COLO829 (cell line): ENCODE measurements at places on chromosomes 16 and 17.

- peak; percentile 77 for DNase-seq
Observed at GRCh38 chr17:16027708-16028584, 28.3 kb downstream of the TTC19 start.

DNA sequence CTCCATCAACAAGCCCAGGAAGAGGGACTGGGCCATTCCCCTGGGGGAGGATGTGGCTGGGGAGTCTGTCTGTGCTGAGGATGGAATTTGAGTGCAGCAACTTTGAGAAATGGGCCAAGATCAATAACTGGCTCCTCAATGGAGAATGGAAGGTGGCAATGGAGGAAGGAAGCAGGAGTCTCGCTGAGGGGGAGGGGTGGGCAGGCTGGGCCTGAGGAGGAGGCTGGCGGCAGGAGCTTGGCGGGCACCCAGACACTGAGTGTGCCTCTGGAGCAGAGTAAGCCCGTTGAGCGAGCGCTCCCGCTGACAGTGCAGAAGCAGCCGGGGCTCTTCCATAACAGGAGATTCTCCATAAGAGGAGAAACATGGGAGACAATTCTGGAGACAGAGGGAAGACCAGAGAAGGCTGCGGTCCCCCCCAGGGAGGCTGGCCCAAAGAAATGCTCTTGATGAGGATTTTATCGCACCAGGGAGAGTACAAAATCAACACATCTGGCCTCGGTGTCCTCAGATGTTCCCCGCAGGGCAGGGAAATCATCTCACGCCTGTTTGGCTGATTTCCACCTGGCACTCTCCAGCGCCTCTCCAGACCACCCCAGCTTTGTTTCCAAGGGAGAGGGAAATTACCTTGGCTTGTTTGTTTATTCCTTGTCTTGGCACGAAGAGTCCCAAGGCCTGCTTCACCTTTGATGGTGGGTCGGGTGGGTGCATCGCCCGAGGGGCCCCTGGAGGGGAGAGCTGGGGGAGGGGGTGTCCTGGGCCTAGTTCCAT is 2.8 kb upstream of the MMP15 start:
- DNase-seq = no peak

DNA sequence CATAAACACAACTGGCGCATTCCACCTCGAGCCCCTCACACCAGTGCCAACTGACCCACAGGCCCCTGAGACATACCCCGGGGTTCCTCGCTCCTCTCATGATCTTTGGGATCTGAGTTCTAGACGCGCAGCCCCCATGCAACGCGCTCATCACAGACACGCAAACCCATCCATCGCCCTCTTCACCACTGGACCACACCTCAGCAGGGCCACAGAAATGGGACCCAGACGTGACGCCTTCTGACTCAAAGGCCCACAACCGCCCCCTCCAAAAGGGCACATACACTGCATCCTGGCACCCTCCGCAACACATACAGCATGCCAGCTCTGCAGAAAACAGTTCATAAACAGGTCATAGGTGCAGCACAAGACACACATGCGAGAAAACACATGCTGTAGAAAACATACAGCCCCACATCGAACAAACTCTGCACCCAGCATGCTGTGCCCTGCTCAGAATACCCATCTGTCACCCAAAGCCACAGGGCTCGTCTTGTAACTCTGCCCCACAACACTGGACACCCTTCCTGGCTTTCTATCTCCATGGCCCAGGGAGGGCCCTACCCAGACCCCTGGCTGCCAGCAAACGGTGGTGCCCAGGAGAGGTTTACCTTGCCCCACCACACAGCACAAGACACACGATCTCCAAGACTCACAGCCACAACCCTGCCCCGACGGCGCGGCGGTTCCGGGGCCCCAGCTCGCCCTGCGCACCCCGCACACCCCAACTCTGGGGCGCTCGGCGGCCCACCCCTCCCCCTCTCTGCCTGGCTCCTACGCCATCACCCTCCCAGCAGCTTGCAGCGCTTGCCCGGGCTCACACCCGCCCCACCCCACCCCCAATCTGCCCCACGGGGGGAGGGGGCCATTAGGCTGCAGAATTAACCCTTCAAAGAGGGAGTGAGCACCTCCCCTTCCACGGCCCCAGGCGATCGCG is 887 bp downstream of the ZBTB4 start:
- no peak for DNase-seq

DNA sequence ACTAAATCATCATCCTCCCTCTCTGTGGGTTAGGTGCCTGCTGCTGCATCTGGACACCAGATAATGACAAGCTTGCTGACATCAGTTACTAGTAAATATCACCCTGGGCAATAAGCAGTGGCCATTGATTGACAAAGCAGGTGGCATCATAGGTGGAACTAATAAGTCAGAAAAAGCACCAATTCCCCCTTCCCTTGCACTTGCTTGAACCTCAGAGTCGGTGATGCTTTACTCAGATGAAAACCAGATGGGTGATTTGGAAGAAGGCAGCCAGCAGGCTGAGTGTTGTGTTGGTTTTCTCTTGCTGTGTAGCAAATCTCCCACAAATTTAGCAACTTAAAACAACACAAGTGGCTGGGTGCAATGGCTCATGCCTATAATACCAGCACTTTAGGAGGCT is 146.9 kb upstream of the NOL11 start:
- no peak for DNase-seq

DNA sequence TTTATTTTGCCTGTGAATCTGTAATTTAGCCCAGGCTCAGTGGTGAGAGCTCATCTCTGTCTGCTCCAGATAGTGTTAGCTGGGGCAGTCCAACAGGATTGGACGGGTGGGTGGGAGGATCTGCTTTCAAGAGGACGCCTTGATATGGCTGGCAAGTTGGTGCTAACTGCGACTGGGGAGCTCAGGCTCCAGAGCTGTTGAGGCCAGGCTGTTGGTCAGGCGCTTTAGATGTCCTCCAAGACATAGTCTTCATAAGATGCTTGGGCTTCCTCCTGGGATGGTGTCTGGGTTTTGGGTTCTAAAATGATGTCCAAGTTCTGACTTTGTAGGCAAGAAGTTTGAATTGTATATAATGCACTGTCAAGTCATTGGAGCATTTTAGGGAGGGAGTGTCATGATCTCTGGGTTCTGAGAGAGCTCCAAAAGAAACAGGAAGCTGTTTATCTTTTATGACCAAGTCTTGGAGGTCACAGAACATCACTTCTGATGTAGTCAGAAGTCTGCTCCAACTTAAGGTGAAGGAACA is 12.8 kb upstream of the PCTP start:
- DNase-seq = no peak

- DNase-seq = no peak
Observed at GRCh38 chr16:60674241-60674640, 1362.0 kb downstream of the CDH8 start.

DNA sequence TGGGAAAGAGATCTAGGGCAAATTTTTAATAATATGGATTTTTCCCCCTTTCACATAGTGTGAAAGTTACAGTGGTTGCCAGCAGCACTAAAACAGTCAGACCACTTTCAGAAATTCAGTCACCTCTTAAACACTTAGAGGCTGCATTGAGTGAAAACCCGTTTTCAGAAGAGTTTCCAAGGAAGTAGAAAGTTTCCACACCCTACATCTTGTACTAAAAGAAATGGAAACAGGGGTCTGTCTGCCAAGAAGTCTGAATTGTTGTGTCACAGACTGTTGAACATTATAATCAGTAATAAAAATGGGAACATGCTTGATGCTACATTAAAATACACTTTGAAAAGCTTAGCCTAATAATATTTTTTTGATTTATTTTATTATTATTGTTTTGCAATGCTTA is 278.9 kb upstream of the KCNJ16 start:
- no peak for DNase-seq

DNA sequence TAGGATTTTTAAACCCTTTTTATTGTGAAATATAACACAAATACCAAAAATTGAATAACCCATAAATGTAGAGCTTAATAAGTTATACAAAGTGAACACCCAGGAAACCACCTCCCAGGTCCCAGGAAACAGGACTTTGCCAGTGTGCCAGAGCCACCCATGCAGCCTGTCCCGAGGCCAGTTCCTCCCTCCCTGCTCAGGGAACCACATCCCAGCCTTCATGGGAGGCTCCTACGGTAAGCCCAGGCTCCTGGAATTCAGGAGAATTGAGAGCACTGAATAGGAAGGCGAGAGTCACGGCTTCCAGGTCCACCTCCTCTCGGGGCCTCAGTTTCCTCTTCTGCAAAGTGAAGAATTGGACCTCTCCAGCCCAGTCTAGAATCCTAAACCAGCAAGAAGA is 178.2 kb downstream of the TMEM132E start:
- no peak for DNase-seq

- DNase-seq = no peak
Observed at GRCh38 chr17:13671341-13671740, 69.6 kb upstream of the HS3ST3A1 start.

- DNase-seq = no peak
Observed at GRCh38 chr16:54051821-54052220, 234.8 kb downstream of the IRX3 start.

DNA sequence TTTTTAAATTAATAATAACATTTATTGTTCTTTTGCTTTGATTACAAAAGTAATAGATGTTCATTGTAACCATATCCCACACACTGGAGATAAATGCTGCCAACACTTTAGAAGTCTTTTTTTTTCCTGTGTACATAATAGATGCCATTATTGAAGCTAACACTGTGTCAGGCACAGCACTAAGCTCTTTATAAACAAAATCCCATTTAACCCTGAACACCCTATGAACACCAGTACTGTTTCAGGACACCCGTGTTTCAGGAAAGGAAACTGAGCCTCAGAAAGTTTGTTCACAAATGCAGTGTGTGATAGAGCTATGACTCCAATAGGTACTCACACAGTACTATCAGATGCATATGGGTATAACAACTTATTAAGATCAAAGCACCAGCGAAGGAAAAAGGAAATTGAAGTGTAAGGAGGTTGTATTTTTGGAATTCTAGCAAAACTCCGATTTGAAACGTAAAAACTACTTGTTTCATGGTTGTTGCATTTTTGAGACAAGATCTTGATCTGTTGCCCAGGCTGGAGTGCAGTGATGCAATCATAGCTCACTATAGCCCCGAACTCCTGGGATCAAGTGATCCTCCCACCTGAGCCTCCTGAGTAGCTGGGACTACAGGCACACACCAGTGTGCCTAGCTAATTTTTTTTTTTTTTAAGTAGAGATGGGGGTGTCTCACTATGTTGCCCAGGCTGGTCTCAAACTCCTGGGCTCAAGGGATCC is 2.0 kb upstream of the KIFC3 start:
- DNase-seq = peak; percentile 13

DNA sequence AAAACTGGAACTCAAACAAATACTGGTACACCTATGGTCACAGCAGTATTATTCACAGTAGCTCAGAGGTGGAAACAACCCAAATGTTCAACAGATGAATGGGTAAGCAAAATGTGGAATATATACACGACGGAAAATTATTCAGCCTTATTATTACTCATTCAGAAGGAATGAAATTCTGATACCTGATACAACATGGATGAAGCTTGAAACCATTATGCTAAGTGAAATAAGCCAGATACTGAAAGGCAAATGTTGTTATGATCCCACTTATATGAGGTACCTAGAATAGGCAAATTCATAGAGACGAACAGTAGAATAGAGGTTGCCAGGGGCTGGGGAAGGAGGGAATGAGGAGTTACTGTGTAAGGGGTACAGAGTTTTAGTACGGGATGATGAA is 27.1 kb upstream of the MYLK3 start:
- DNase-seq = no peak

GRCh38 chr17:67364847-67365737 is 1.3 kb downstream of the PSMD12 start:
- no peak for DNase-seq
